AML-193 (cell line): ENCODE measurements at places on chromosomes 6 and 20.
A peak's percentile ranks its signal among the peaks of the same experiment; 100 is the strongest.

DNA sequence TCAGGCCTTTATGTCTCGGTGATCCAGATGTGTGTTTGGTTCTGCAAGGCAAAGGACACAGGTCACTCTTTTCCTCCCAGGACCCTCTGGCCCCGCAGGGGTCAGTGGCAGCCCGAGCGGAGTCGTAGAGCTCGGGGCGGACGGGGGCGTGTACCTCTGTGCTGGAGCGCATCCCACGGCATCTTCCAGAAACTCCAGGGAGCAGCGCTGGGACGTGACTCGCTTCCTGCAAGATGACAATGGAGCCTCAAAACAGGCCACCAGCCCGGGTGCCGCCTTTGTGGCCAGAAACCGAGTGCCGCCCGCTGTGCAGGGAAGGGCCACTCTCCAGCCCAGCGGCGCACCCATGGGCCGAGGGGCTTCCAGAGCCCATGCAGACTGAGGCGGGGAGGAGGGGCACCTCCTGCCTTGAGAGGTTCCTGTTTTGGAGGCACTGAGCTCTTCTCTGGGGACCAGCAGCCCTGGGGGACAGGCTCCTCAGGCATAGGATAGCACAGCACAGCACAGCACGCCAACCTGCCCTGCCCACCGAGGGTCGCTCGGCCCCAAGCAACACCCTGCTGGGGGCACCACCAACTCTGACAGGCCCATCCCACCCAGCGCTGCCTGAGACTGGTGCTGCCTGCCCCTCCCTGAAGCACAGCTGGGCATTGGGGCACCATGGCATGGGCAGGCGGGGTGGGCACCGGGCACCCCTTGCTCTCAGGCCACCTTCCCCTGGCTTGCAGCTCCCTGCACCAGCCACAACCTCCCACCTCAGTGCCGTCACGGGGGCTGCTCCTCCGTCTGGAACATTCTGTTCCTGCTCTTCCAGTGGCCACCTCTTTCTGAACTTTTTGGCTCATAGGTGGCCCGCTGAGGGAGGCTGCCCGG is 9.7 kb downstream of the RPS21 start:
- DNase-seq, result no peak

GRCh38 chr6:139343052-139343750 is 31.2 kb downstream of the CITED2 start:
- DNase-seq, result no peak

- DNase-seq, result no peak
Observed at GRCh38 chr20:48025051-48025515, 239.8 kb upstream of the SULF2 start.

GRCh38 chr6:147567141-147567805 is 58.8 kb downstream of the SAMD5 start:
- no peak for DNase-seq

GRCh38 chr20:63656451-63656850 is 1.7 kb upstream of the RTEL1 start:
- DNase-seq, result no peak

GRCh38 chr6:11202513-11203305 is 29.8 kb downstream of the NEDD9 start:
- no peak for DNase-seq

DNA sequence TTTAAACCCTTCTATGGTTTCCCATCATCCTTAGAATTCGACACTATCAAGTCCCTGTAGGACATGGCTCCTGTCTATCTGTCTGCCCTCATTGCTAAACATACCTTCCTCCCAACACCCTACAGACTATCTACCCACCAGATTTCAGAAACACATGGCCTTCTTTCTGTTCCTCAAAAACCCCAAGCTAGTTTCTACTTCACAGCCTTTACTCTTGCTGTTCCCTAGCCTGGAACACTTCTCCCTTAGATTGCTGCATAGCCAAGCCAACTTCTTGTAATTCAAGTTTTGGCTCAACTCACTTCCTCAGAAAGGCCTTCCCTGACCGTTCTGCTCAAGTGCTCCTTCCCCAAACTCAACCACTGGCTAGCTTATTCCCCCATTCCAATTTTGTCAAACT is 156.2 kb downstream of the BTBD9 start:
- DNase-seq, result peak; percentile 53

DNA sequence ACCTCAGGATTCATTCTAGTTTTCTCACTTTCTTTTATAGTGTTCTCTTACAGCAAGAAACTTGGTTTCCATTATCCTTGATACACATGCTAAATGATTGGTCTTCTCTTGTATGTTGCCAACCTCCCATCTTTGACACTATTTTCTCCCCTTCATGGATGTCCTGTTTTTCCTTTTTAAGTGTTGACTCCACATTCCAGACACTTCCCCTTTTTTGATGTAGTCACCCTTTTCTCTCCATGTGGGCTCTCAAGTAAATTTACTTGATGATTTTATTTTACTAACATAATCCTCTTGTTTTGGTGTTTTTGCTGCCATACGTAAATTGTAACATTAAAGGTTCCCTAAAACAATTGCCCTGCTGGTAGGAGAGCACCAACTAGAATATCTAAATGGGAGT is 148.1 kb downstream of the ZFAND3 start:
- DNase-seq, result peak; percentile 9

DNA sequence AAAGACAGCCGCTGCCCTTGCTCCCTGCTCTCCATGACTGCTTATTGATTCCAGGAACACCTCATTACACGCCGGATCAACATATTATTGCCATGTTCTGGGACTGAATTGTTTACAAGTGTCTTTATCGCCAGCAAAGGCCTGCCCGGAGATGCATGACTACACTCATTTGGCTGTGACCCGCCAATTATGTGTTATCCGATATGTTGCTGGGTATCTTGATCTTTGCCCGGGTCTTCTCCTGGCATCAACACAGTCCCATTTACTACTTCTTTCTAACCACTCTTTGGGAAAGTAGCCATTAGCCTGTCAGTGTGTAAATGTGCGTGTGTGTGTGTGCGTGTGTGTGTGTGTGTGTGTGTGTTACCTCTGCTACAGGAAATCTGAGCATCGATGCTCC is 15.4 kb downstream of the LINC00237 start:
- no peak for DNase-seq

DNA sequence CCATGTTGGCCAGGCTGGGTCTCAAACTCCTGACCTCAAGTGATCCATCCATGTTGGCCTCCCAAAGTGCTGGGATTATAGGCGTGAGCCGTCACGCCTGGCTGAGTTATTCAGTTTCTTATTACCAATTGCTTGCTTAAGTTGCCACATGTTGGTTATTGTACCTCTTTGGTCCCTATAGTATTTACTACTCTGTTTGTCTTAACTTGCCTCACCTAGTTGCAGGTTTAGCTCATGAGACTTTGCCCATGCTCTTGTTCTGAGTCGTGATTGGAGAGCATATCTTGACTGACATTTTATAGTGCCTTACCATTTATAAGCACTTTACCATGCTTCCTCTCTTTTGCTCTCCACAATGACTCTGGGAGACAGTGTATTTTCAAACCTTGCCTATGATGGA is 134.2 kb upstream of the HDGFL1 start:
- no peak for DNase-seq

GRCh38 chr20:34861386-34862084 is 11.1 kb downstream of the GGT7 start:
- DNase-seq, result no peak

GRCh38 chr6:20954315-20954714 is 420.1 kb downstream of the CDKAL1 start:
- no peak for DNase-seq

DNA sequence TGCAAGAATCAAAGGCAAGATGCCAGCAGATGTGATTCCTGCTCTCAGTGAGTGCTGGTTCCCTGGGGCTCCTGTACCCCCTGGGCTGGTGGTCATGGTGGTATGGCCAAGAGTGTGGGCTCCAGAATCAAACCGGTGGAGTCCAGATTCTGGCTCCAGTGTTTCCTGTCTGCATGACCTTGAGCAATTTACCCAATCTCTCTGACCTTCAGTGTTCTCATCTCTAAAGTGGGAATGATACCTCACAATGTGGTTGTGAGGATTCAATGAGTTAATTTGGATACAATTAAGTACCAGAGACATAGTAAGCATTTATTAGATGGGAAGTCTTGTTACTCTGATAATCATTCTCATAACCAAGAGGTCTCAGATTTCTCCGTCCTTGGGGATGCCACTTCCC is 218.4 kb upstream of the JARID2 start:
- no peak for DNase-seq

- no peak for DNase-seq
Observed at GRCh38 chr6:47238456-47238995, 71.2 kb downstream of the TNFRSF21 start.

- no peak for DNase-seq
Observed at GRCh38 chr6:120451508-120451907, 882.8 kb downstream of the TBC1D32 start.

DNA sequence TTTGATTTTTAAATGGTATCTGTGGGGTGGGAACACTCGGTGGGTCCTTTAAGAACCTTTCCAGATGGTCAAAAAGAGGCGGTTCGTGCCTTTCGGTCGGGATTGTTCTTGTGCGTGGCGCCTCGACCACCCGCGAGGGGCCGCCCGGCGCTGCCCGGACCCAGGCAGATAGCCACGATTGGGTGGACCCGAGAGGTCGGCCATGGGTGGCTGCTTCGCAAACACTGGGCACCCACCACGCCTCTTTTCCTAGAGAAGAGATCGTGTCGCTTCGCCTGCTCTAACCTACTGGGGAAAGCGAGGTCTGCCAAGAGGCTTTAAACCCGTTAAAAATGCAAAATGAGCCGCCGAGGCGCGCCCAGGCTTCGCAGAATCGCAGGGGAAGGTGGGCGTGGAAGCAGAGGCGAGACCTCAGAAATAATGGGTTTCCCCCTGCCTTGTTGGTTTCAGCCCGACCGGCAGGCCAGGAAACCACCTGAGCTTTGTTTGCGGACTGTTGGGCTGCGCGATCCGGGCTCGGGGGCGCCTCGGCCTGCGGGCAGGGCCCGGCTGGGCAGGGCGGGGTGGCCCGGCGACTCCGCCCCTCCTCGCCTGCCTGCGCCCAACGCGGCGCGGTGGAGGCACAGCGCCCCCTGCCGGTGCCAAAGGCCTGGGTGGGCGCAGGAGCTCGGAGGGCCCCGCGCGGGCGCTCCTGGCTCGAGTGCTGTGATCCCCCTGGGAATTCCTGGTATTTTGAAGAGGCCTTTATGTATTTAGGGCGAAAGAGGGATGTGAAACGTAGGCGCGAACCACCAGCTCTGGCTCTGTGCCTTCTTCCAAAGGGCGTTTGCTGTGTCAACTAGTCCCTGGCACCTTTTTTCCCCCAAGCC is 1.6 kb downstream of the MARCKS start:
- peak; percentile 71 for DNase-seq

DNA sequence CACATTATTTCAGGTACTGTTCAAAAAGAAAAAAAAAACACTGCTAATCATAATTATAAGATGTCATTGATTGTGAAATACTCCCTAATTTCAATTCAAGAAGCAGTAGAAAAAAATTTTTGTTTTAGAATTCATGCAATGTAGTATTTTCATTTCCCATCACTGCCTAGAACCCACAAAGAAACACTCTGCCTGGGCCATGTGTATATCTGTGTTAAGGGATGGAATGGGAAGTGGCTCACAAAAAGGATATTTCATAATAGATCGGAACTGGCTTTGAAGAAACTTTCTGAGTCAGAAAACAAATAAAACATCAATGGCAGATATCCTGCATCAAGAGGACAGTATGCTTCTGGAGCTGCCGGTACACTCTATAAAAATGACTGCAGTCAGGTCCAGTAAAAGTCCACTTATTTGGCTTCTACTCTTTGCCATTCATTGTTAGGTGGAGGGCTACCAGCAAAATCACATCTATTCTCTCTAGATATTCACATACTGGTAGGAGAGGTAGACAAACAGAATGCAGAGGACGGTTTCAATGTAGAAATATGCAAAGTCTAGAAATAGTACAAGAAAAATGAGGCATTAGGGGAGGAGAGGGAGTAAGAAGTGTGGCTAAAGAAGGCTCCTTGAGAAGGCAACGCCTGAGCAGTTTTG is 135.0 kb upstream of the TNFAIP3 start:
- peak; percentile 89 for DNase-seq

GRCh38 chr6:147160593-147160992 is 43.6 kb upstream of the STXBP5 start:
- no peak for DNase-seq

DNA sequence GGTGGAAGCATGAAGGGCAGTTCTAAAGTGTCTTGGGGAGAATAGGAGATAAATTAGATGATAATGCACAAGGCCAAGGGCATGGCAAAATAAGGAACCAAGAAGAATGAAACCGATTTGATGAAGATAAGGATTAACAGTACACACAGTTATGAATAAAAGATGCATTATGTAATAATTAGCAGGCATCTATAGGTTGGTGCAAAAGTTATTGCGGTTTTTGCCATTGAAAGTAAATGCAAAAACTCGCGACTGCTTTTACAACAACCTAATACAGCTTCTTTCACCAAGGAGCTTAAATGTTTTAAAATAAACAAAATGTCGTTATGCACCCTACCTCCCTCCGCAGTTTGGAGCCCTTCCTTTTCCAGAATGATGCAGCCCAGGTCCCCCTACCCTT is 29.0 kb downstream of the MAS1 start:
- no peak for DNase-seq

GRCh38 chr6:77397561-77397960 is 65.7 kb downstream of the HTR1B start:
- no peak for DNase-seq

- DNase-seq, result no peak
Observed at GRCh38 chr6:157253017-157253416, 70.3 kb downstream of the TMEM242 start.

DNA sequence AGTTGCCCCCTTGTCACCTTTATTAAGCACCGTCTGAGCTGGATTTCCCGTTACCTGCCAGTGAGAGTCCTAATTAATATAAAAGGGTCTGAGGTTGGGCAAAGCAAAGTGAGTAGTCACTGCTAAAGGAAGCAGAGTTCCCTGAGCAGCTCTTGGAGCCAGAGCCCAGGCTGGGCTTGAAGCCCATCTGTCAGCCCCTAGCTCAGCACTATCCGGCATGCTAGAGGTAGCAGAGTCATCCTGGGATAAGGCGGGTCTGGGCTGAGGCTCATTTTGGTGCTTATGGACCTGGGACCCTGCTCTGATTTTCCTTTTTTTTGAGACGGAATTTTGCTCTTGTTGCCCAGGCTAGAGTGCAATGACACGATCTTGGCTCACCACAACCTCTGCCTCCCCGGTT is 46.2 kb downstream of the ADNP start:
- no peak for DNase-seq

- DNase-seq, result no peak
Observed at GRCh38 chr6:16625291-16626265, 135.7 kb downstream of the ATXN1 start.

GRCh38 chr20:32358883-32359632 is 927 bp downstream of the ASXL1 start:
- no peak for DNase-seq

DNA sequence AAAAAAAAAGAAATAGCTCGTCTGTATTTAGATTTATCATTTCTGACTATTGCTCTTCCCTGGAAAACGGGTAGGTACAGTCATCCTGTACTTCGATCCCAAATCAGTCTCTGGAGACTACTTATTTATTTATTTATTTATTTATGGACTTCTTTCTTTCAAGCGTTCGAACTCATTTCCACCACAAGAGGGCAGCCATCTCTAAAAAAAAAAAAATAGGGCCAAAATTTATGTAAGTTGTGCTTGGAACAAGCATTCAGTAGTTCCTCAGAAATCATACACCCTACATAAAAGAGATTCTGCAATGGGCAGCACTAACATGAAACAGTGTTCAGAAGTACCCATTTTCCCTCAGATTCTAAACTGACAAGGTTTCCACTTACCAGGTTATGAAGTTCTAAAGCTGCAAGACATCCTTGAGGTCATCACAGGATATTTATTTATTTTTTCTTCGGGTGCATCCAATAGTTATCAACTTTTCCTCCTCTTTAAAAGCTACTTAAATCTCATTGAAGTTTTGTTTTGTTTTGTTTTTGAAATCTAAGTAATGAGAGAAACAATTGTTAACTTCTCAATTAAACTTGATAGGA is 1.9 kb upstream of the BMP2 start:
- DNase-seq, result peak; percentile 17
